ENCODE measurements at places on chromosomes 5 and 9. TPM values are rescaled to one million over a fixed set of nuclear protein-coding genes. Genes with fewer than 3 reads are reported as not detected.

The HRH2 gene
- total RNA-seq, result 1.7 TPM

The RANBP3L gene
- total RNA-seq, result not detected

The RPL35 gene
- total RNA-seq, result 1,588 TPM

The SPINK4 gene
- not detected for total RNA-seq

The IPPK gene
- total RNA-seq, result 13.1 TPM

The SMIM33 gene
- not detected for total RNA-seq

The ADRA1B gene
- total RNA-seq, result 0.32 TPM

The TAS2R1 gene
- not detected for total RNA-seq

The SUSD3 gene
- total RNA-seq, result not detected

The ZNF169 gene
- 5.9 TPM for total RNA-seq

The PCYOX1L gene
- total RNA-seq, result 22.0 TPM

The PAPPA gene
- total RNA-seq, result 0.72 TPM

The TNFSF15 gene
- total RNA-seq, result not detected

The ACOT12 gene
- total RNA-seq, result not detected

The SSBP2 gene
- 74.4 TPM for total RNA-seq

The ABO gene
- total RNA-seq, result 0.11 TPM

The ANKRD31 gene
- total RNA-seq, result 0.39 TPM

The TAF11L8 gene
- total RNA-seq, result not detected

The ENG gene
- 2.6 TPM for total RNA-seq

The PDE6A gene
- total RNA-seq, result not detected

The PCDHGA10 gene
- 18.4 TPM for total RNA-seq

The NUDT12 gene
- total RNA-seq, result 17.6 TPM

The SET gene
- total RNA-seq, result 891 TPM

The ERBIN gene
- total RNA-seq, result 52.2 TPM

The LCN9 gene
- 0.30 TPM for total RNA-seq

The PCDHB4 gene
- 2.6 TPM for total RNA-seq

The PPP2R2B gene
- 4.1 TPM for total RNA-seq

The PDZD2 gene
- total RNA-seq, result 0.65 TPM

The C5orf15 gene
- total RNA-seq, result 38.4 TPM

The PHF24 gene
- 0.63 TPM for total RNA-seq

The ZDHHC11B gene
- total RNA-seq, result 3.0 TPM

The FREM1 gene
- 57.7 TPM for total RNA-seq

The EGFL7 gene
- 14.1 TPM for total RNA-seq

The TMC1 gene
- 0.33 TPM for total RNA-seq

The NUTM2G gene
- not detected for total RNA-seq

The TMEM8B gene
- 23.9 TPM for total RNA-seq

The ADGRV1 gene
- total RNA-seq, result 43.4 TPM

The ZDHHC11 gene
- total RNA-seq, result 14.5 TPM

The NTNG2 gene
- total RNA-seq, result 2.4 TPM

The SLC6A18 gene
- total RNA-seq, result not detected

The HSD17B3 gene
- not detected for total RNA-seq

The PAEP gene
- not detected for total RNA-seq

The IL3 gene
- total RNA-seq, result not detected

The PCDHGB4 gene
- total RNA-seq, result 5.3 TPM

The SMC2 gene
- 50.0 TPM for total RNA-seq

Measured in neural crest cell (in vitro differentiated cells).